Hematopoietic multipotent progenitor cell treated with erythropoietin and hydrocortisone succinate and interleukin-3 and kit ligand, for 8 days (in vitro differentiated cells): ENCODE measurements at places on chromosomes 6 and 20.
A peak's percentile ranks its signal among the peaks of the same experiment; 100 is the strongest.

DNA sequence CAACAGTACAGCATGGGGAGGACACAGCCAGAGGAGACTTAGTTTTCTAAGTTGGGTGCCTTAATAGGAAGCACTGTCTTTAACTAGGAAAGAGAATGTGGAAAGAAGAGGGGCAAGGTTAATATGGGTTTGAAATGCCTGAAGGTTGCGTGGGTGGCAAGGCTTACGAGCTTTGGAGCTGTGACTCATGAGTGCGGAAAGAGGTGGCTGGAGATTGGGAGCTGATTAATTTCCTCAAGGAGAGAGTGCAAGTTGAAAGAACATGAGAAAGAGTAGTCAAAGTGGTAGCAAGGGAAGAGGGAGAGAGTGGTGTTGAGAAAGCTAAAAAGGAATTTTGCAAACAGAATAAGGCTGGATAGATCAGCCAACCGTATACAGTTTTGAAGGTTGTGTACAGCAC, 315.1 kb upstream of the PRND start:
- DNase-seq: no peak

DNA sequence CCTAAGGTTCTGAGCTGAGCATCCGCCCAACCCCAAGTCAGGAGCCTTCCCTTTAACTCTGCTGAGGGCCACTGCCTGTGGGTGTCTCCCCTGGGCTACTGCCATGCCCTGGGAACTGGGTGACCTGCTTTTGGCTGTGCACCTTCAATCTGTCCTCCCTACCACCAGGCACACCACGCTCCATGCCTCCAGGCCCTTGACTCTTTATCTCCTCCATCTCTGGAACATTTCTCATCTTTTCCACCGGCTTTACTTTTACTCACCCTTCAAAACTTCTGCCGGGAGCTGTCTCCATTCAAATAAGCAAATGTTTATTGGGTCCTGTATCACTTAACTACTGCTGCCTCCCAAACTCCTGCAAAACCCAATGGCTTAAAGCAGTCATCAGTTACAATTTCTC, 83.3 kb upstream of the NHSL1 start:
- no peak for DNase-seq

DNA sequence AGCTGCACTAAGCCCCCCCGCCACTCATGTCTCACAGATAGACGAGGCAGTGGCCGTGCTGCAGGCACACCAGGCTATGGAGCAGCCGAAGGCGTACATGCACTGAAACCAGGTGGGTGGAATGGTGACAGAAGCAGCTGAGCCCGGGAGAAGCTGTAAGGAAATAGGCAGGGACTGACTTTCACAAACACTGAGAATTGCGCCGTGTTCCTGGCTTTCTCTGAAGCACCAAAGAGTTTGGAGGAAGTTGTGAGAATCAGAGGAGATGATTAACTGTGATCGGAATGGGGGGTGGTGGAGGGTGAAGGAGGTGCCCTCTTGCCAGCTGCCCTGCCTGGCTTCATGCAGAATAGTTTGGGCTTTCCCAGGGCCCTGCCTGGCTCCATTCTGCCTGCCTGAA, 21.6 kb downstream of the TOMM34 start:
- DNase-seq: no peak

GRCh38 chr20:10521836-10522235, 86.7 kb downstream of the SLX4IP start:
- DNase-seq: no peak

DNA sequence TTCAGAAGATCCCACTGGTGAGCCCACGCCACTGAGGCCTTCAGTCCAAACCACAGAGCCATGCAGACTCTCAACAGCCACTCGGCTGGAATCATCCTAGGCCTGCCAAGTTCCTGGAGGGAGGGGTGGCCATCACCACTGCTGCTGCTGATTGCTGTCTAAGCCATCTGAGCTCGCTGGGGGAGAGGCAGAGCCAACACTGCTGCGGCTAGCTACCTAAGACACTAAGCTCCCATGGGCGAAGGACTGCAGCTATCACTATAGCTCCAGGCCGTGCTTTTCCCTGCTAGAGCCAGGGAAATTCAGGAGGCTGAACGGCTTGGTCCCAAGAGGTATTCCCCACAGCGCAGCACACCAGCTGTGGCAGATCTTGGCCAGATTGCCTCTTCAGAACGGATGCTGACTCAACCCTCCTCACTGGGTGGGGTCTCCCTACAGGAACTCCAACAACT, 73.6 kb downstream of the TBC1D32 start:
- DNase-seq: no peak

DNA sequence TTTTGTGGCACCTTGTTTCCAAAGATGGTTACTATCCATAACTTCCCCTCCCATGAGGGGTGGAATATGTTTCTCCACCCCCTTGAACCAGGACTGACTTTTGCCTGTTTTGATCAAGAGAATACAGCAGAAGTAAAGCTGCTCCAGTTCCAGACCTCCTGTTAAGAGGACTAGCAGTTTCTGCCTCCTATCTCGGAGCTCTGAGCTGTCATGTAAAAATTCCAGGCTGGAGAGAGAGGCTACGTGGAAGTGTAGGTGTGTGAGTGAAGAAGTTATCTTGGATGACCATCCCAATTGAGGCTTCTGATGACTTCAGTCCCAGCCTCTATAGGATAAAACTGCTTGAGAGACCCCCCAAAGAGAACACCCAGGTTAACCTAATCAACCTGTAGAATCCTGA, 511.7 kb upstream of the IMPG1 start:
- no peak for DNase-seq

DNA sequence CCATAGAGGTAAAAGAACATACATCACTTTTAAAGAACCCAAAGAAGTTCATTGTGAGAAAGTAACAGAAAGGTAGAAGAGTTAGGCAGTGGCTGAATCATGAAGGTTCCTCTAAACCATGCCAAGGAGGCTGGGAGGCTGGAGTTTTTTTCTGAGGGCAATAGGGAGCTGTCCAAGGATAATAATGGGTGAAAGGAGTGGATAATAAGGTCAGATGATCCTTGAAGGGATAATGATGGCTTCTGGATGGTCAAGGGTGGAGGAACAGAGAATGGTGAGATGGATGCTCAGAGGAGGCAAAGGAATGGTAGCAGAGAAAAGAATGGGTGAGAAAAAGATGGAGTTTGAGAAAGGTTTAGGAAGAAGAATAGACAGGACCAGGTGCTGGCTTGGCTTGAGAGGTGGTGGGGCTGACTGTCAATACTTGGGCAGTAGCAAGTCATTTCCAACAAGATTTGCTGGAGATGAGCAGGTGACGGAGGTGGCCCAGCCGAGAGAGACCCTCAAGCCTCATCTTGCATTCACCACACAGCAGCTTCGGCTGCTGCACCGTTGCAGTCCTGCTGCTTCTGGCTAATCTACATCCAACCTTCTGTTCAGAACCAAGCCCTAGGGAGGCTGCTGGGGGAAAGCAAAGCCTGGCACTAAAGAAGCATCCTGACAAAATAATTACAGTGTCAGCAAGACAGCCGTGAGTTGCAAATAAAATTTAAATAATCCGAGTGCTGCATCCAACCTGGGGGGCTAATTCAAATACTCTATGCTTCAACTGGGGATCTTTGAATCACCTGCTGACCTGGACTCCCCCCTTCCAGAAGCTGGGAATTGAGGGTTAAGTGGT, 131.2 kb upstream of the KCNG1 start:
- DNase-seq: no peak

GRCh38 chr6:120652506-120652905, 681.8 kb downstream of the TBC1D32 start:
- no peak for DNase-seq

GRCh38 chr6:25446830-25447569, 167.8 kb downstream of the CARMIL1 start:
- no peak for DNase-seq

GRCh38 chr20:47350691-47351545, 5.6 kb downstream of the ZMYND8 start:
- no peak for DNase-seq

GRCh38 chr6:15619330-15619729, 43.5 kb downstream of the DTNBP1 start:
- no peak for DNase-seq

DNA sequence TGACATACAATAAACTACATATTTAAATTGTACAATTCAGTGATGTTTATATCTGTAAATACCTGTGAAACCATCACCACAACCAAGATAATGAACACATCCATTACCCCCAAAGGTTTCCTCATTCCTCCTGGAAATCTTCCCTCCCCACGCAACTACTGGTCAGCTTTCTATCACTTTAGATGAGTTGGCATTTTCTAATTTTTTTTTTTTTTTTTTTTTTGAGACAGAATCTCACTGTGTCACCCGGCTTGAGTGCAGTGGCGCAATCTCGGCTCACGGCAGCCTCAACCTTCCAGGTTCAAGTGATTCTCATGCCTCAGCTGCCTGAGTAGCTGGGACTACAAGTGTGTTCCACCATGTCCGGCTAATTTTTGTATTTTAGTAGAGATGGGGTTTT, 31.7 kb upstream of the ECI2 start:
- no peak for DNase-seq

DNA sequence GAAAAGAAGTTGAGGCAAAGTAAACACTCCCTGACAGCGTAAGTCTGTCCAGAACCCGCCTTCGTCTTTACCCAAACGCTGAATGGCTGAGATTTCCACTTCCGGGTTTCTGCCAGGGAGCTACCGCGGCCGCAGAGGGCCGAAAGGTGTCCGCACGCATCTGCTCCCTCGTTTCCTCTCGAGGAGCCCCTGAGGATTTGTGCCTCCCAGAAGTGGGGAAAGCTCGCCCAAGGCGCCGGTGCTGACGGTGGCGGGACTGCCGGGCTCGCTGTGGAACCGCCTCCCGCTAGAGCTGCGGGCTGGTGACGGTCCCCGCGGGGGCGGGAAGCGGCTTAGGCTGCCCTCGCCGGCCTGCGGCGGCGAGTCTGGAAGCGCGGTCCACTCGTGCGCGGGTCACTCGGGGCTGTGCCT, 1760.2 kb upstream of the DEFB115 start:
- DNase-seq: peak; percentile 49

GRCh38 chr20:31943052-31943471, 8.8 kb downstream of the PDRG1 start:
- no peak for DNase-seq
